ENCODE measurements at places on chromosomes 5 and 9. TPM values are rescaled to one million over a fixed set of nuclear protein-coding genes. Genes with fewer than 3 reads are reported as not detected.

Gene KLHL3
- 0.34 TPM for total RNA-seq

Gene CCDC127
- total RNA-seq: 6.2 TPM

Gene GFI1B
- total RNA-seq: 0.06 TPM

Gene PLK2
- total RNA-seq: 230 TPM

Gene SOX30
- total RNA-seq: not detected

Gene DDX4
- not detected for total RNA-seq

Gene XPA
- total RNA-seq: 6.3 TPM

Gene CCL21
- not detected for total RNA-seq

Gene ANKRD34B
- not detected for total RNA-seq

Gene CMYA5
- total RNA-seq: 0.06 TPM

Gene FBLL1
- 0.32 TPM for total RNA-seq

Gene LCN1
- total RNA-seq: not detected

Gene PCDHA12
- not detected for total RNA-seq

GRCh38 chr9:4430432-4431261 is 59.6 kb upstream of the SLC1A1 start:
- no peak for DNase-seq

DNA sequence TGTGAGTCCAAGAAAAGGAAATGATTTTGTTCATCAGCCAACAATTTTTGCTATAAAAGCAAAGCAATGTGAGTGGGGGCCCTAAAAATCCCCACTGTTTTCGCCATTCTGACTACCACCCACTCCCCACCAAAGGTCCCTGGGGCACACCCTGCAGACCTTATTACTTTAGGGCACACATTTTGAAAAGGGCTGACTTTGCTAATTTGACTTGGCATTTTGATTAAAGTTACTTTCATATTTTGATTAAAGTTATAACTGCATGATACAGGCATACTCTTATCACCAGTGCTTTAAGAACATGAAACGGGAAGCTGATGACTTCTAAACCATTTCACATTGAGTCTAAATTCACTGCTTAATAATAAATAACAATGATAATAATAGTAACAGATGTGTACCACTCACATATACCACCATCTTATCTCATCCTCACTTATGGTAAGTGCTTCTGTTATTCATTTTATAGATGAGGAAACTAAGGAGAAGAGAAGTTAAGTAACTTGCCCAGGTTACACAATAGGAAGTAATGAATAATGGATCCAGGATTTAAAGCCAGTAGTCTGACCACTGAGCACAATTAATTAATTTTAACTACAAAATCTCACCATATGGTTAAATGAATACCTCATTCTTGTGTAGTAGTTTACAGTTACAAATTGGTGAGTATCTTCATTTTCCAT is 25.4 kb upstream of the NR3C1 start:
- no peak for DNase-seq

DNA sequence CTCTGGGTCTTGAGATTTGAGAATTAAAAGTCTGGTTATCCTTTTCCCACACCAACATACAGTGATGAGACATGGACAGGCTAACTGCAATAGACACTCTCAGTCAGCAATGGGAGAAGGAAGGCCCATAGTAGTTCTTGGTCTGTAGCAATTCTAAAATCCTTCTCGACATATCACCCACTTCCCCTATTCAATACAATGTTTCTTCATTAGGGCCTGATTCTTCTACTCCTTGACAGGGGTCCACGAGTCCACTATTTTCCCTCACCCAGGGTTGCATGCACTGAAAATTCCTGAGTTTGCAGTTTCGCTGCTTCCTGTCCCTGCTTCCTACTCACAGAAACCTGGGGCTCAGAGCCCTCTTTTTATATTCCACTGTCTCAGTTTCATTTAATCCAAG is 402.8 kb downstream of the MAT2B start:
- DNase-seq: no peak

DNA sequence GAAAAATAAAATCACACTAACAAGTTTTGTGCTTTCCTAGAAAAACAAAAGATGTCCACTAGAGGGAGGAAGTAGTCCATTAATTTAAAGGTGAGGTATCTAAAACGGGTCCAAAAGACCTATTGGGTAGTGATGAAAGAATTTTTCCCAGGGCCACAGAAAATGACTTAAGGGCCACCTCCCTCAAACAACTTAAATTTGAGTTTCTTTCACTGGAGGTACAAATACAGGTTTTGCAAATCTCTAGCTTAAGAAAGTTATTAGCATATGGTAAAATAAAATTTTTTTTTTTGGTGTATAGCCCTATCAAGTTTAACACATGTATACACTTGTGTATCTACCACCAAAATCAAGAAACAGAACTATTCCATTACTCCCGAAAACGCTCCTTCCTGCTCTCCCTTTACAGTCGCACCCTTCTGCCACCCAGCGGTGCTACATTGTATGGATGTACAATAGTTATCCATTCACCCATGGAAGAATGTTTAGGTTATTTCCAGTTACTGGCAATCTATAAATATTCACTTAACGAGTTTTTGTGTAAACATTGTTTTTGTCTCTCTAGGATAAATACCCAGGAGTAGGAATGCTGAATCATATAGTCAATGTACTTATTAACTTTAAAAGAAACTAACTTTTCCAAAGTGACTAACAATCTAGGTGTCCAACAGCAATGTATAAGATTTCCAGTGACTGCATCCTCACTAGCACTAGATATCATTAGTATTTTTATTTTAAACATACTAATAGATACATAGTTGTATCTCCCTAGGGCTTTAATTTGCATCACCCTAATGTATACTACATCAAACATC is 21.9 kb downstream of the DEPDC1B start:
- peak; percentile 70 for DNase-seq

- DNase-seq: peak; percentile 56
Observed at GRCh38 chr5:109688630-109688969, 1.1 kb upstream of the MAN2A1 start.

GRCh38 chr5:129935626-129936025 is 31.4 kb downstream of the CHSY3 start:
- peak; percentile 43 for DNase-seq

DNA sequence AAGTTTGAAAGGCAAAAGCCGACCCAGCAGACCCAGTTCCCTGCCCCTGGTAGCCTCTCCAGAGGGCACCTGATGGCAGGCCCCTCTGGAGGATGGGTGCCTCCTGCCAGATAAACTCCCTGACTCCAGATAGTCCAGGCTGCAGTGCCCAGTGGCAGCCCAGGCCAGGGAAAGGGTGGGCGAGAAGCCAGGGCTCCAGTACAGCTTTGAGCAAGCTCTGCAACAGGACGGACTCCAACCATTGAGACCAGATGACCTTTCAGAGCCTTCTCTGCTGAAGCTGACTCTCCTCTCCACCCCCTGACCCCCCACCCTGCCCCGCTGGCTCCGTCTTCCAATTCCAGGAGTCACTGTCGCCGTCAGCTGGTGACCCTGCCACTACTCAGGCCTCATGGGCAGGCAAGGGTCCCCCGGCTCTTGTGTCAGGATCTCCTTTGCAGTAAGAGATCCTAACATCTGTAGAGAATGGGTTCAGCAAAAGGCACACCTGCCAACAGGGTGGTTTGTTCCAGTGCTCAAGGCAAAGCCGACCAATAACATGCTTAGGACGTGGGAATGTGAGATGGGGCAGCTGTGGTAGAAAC is 15.5 kb upstream of the FCN1 start:
- DNase-seq: no peak

- peak; percentile 53 for DNase-seq
Observed at GRCh38 chr5:61673007-61673735, 341.1 kb downstream of the ZSWIM6 start.

GRCh38 chr5:66796305-66797292 is 200.4 kb downstream of the MAST4 start:
- no peak for DNase-seq

DNA sequence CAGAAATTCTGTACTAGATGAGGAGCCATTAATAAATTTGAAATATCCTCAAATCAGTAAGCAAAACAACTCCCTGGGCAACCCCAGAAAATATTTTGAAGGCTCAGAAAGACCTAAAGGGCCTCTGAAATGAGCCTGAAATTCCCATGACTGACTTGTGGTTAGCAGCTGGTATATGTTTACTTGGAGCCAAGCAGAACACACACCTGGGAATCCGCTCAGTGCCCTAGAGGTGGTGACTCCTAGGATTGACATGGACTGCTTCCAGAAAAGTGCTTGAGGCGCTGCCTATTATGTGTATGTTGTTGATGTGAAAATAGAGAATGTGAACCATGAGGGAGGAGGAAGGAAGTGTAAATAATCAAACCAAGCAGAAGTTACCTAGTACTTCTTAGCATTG is 14.7 kb downstream of the RFK start:
- DNase-seq: no peak

- peak; percentile 75 for DNase-seq
Observed at GRCh38 chr5:158718738-158719505, 380.8 kb downstream of the EBF1 start.

GRCh38 chr9:126388964-126389708 is 62.5 kb downstream of the MVB12B start:
- DNase-seq: no peak

GRCh38 chr5:2200261-2200950 is 317.7 kb upstream of the IRX4 start:
- DNase-seq: no peak

- peak; percentile 25 for DNase-seq
Observed at GRCh38 chr5:169876386-169876785, 103.9 kb downstream of the INSYN2B start.

GRCh38 chr5:73612799-73613198 is 13.2 kb upstream of the ARHGEF28 start:
- DNase-seq: no peak

DNA sequence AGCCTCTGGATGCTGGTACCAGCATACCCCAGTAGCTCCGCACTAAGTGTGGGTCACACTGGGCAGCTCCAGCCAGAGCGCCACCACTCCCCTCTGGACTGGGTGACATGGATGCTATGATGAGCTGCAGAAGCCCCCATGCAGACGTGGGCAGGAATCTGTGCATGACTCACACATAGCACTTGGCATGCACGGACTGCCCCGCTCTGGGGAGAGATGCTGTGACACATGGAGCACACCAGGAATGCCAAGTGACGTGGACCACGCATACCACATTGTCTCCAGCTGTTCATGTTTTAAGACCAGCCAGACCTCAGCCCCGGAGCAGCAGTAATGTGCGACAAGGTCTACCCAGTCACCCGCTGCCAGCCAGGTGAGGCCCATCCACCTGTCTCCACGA is 64.1 kb downstream of the SEMA4D start:
- peak; percentile 17 for DNase-seq

Data from LHCN-M2 (cell line).